ENCODE measurements at places on chromosomes 16 and 17.
A peak's percentile ranks its signal among the peaks of the same experiment; 100 is the strongest.

DNA sequence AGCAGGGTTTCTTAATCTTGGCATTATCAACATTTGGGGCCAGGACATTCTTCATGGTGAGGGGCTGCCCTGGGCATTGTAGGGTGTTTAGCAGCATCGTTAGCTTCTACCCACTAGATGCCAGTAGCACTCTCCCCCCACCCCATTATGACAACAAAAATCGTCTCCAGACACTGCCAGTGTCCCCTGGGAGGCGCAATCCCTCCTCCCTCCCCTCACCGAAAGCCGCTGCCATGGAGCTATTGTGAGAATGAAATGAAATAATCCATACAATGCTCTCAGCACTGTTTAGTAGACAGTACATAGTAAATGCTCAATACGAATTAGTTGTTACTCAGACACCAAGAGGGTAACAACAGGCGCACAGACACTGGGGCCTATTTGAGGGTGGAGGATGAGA, 502.9 kb downstream of the NPIPA7 start:
- DNase-seq, result no peak

DNA sequence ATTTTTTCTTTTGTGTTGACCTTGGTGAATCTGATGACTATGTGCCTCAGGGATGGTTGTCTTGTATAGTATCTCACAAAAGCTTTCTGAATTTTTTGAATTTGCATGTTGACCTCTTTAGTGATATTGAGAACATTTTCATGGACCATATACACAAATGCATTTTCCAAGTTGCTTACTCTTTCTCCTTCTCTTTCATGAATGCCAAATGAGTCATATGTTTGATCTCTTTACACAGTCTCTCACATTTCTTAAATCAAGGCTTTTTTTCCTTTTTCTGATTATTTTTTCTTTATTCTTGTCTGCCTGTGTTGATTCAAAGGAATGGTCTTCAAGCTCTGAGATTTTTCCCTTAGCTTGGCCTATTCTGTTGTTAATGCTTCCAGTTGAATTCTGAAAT, 46.6 kb upstream of the KCNJ16 start:
- DNase-seq, result no peak

- no peak for DNase-seq
These were observed 6.4 kb downstream of the DRC7 start for GRCh38 chr16:57700781-57701551.

DNA sequence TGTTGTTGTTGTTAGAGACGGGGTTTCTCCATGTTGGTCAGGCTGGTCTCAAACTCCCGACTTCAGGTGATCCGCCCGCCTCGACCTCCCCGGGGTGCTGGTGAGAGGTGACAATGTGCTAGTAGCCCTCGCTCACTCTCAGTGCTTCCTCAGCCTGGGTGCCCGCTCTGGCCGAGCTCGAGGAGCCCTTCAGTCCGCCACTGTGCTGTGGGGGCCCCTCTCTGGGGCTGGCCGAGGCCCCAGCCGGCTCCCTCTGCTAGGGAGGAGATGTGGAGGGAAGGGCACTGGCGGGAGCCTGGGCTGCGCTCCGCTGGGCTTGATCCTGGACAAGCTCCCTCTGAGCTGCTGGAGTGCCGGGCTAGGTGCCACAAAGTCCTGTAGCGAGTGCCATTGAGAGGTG, 21.7 kb upstream of the RBL2 start:
- no peak for DNase-seq

- DNase-seq, result peak; percentile 45
These were observed 787 bp downstream of the ZFPM1 start for GRCh38 chr16:88453611-88454522.

DNA sequence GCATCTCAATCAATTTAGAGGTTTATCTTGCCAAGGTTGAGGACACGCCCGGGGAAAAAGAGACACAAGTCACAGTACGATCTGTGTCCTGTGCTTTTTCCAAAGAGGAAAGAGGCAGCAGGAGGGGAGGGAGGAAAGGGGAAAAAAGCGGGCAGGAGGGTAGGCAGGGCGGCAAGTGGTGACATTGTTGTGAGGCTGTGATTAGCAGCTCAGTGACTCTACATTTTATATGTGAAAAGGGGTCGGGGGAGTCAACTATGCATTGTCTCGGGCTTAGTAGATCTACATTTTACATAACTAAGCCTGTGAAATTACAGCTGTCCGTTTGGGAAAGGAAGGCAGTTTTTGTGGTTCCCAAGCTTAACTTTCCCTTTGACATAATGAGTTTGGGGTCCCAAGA, 22.2 kb upstream of the RIPOR1 start:
- no peak for DNase-seq

DNA sequence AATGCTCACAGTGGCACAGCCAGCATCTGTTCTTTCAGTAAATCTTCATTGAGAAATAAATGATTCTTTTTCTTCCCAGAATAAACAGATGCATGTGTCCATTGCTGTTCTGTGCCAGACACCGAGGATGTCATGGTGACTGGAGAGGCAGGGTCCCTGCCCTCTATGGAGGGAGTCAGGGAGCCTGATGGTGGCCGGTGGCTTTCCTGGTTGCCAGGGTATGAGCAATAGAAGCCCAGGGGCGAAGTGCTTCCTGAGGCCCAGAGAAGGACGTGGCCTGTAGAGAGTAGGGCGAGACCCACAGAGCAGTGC, 29.9 kb upstream of the NUDT16L1 start:
- DNase-seq, result peak; percentile 66

DNA sequence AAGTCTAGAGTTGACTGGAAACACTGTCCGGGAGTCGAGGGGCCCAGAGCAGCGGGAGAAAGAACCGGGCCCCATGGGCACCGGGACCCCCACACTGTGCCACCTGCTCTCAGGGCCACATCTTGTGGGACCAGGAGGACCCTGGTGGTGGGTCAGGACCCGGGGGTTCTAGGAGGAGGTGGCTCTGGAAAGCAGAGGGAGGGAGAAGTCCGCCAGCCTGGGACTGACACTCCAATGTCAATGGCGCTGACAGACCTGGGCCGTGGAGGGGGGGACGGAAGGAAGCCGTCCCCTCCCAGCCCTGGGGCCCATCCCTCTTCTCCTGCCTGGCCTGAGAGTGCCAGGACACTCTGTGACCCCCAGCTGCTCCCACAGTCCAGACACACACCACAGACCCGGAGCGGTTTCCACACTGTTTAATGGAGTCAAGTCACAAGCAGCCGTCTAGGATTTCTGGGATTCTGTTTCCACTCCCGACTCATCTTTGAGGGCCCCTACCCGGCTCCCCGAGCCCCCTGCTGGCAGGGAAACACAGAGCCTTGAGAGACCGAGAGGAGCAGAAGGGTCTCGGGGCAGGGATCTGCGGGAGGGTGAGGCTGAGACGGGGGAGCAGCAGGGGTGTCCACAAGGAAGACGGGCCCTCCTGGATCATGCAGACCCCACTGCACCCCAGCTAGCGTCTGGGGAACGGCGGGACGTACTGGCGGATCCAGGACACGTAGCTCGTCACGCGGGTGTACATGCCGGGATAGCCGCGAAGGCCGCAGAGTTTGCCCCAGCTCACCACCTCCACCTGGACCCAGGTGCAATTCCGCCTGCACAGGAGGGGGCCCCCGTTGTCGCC, 23.5 kb upstream of the UBE2I start:
- DNase-seq, result no peak

DNA sequence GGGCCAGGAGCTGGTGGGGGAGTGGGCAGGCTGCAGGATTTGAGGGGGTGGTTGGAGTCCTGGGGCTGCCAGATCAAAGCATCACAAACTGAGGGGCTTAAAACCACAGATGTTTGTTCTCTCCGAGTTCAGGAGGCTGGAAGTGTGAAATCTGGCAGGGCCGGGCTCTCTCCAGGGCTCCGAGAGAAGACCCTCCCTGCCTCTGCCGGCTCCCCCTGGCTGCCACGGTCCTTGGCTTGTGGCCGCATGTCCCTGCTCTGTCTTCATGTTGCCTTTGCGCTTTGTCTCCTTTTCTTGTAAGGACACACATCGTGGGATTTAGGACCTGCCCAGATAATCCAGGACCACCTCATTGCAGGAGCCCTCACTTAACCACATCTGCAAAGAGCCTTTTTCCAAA, 139.8 kb upstream of the GSE1 start:
- DNase-seq, result no peak

DNA sequence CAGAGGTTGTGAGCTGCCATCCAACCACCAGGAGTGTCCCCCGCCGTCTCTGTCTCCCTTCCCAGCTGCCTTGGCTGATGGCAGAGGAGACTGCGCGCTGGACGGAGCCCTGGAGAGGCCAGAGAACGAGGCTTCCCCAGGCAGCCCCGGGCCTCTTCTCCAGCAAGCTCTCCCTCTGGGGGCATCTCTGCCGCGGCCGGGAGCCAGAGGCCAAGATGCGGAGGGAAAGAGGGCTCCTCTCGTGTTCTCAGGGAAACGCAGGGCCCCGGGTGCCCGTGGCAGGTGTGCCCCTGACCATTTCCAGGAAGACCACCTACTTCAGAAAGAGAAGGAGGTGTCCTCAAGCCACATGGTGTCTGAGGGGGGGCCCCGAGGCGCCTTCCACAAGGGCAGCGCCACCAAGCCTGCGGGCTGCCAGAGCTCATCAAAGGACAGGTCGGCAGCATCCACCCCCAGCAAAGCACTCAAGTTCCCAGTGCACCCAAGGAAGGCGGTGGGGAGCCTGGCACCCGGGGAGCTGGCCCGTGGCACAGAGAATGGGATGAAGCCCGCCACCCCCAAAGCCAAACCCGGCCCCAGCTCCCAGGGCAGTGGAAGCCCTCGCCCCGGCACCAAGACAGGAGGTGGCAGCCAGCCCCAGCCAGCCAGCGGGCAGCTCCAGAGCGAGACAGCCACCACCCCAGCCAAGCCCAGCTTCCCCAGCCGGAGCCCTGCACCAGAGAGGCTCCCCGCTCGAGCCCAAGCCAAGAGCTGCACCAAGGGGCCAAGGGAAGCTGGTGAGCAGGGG, 14.8 kb upstream of the ZFPM1 start:
- no peak for DNase-seq

GRCh38 chr17:83152745-83153611, 73.6 kb downstream of the METRNL start:
- DNase-seq, result no peak

DNA sequence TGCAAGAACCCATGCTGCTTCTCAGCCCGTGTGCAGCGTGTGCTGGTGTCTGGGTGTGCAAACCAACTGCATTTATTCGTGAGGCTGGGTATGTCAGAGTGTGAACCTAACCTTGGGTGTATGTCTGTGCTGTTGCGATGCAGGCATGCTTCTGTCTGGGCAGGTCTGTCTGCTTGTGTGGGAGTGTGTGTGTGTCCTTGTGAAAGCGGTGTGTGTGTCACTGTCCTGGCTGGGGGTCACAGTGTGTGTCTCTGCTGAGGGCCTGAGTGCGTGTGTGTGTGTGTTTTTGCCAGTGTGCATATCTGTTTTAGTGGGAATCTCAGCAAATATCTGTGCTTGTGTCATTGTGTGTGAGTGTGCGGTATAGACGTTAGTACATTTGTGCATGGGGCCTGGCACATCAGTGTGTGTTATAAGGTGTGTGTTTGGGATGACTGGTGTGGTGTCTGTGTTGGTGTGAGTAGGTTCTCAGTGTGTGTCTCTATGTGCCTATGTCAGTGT, 121.8 kb downstream of the CYLD start:
- no peak for DNase-seq

DNA sequence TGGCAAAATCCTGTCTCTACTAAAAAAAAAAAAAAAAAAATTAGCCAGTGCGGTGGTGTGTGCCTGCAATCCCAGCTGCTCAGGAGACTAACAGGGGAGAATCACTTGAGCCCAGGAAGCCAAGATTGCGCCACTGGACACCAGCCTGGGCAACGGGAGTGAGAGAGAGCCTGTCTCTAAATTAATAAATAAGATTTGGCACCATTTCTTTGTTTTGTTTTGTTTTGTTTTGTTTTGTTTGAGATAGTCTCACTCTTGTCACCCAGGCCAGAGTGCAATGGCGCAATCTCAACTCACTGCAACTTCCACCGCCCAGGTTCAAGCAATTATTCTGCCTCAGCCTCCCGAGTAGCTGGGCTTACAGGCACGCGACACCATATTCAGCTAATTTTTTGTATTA, 9.4 kb upstream of the GAST start:
- DNase-seq, result no peak

GRCh38 chr16:89089120-89089519, 4.5 kb upstream of the ACSF3 start:
- no peak for DNase-seq

All from NCI-H1417 (cell line).